Activated T-helper 1 cell treated with Interleukin-2 at 50 U/mL for 16 hours (primary cell): ENCODE measurements at places on chromosomes 4 and X.

DNA sequence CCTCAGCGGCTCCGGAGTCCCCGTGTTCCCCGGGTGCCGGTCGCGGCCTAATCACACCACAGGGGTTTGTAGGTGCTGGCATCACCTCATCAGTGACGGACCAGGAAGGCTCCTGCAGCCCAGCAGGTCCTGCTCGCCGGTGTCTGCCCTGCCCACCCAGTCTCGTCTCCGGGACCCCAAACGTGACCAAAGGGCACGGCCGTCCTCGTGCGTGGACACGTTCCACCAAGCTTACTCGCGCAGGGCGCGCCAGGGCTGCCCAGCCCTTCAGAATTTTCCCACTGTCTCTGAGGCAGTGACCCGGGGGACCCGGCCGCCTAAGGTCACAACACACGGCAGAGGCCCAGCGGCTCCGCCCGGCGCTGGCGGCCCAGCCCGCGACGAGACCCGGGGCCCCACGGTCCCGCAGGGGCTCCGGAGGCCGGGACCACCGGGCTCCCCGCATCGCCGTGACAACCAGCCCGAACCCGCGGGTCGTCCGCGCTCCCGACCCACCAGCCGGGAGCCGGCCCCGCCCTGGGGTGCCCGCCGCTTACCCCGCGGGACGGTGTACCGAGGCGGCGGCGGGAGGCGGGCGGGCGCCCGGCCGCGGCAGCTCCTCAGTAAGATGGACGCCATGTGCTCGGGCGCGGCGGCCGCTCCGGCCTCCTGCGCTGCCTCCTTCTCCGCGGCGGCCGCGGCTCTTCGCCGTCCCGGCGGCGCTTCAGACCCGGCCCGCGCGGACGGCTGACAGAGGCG lies 454 bp downstream of the LETM1 start:
- DNase-seq: no peak

DNA sequence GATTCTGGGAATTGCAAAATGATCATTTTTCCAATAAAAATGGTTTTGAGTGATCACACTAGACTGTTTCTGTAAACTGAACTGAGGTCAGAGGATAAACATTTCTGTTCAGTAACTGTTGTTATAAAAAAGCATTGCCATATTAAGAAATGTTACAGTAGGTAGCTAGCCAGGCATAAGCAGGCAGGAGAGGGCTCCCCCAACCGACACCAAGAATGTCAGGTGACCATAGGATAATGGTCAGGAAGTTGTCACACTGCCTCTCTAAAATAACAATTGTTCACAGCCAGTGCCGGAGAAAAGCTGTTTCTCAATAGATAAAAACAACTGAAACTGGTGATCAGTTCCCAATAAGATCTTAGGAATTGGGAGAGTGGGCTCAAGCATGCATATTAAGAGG lies 306.2 kb upstream of the SLIT2 start:
- DNase-seq: no peak

- no peak for DNase-seq
Measured at GRCh38 chr4:140584439-140584838, 15.7 kb upstream of the UCP1 start.

DNA sequence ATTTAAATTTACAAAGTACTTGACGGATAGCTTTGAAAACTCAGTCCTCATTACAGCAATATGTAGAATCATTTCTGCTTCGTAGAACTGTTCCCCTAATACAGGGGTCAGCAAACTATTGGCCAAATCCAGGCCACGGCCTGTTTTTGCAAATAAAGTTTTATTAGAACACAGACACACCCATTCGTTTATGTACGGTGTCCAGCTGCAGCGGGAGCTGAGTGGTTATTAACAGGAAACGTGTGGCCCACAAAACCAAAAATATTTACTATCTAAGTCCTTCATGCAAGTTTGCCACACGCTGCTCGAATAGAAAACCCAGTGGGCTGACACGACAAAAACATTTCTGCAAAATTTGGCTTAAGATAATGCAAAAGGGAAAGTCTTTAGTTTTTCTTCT lies 146.5 kb downstream of the AFAP1 start:
- DNase-seq: no peak

- DNase-seq: no peak
Measured at GRCh38 chr4:155632310-155632840, 34.3 kb upstream of the GUCY1A1 start.

- DNase-seq: no peak
Measured at GRCh38 chrX:142299406-142299805, 94.3 kb upstream of the MAGEC2 start.

- no peak for DNase-seq
Measured at GRCh38 chr4:1030559-1030958, 19.1 kb downstream of the FGFRL1 start.

- no peak for DNase-seq
Measured at GRCh38 chr4:68658672-68659071, 11.8 kb downstream of the UGT2B15 start.

- no peak for DNase-seq
Measured at GRCh38 chr4:177281351-177281909, 28.2 kb upstream of the NEIL3 start.

- no peak for DNase-seq
Measured at GRCh38 chrX:118756101-118756500, 28.7 kb downstream of the IL13RA1 start.

DNA sequence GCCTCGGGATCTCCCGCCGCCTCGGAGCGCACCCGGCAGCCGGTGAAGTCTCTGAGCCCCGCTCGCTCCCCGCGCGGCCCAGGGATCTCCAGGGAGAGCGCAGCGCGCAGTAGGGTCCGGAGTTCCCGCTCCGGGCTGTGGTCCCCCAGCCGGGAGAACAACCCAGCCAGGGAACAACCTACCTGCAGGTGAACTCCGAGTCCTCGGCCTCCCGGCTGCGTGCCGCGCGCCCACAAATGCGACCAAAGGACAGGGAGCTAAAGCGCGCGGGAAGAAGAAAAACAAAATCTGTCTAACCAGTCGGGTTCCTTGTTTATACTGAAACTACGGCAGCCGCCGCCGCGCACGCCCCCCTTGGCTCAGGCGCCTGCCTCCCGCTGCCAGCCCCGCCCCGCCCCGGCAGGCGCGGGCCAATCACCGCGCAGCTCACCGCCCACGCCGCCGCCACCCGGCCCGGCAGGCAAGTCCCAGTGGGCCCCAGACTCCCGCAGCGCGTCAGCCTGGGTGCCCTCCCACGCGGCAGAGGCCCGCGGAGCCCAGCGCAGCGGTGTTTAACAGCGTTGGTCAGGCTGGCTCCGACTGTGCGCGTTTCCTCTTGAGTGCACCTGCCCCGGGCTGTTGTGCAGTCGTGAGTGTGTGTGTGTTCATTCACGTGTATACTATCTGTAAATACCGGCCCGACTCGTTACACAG lies at the start of gene RASGEF1B:
Gene RASGEF1B, minus strand, starts transcription at position 320 of the 693 bp plus-strand sequence. CDS start 12,399 bp downstream, outside the sequence.
- peak; percentile 93 for DNase-seq

- DNase-seq: no peak
Measured at GRCh38 chr4:23878912-23879732, 10.7 kb downstream of the PPARGC1A start.

DNA sequence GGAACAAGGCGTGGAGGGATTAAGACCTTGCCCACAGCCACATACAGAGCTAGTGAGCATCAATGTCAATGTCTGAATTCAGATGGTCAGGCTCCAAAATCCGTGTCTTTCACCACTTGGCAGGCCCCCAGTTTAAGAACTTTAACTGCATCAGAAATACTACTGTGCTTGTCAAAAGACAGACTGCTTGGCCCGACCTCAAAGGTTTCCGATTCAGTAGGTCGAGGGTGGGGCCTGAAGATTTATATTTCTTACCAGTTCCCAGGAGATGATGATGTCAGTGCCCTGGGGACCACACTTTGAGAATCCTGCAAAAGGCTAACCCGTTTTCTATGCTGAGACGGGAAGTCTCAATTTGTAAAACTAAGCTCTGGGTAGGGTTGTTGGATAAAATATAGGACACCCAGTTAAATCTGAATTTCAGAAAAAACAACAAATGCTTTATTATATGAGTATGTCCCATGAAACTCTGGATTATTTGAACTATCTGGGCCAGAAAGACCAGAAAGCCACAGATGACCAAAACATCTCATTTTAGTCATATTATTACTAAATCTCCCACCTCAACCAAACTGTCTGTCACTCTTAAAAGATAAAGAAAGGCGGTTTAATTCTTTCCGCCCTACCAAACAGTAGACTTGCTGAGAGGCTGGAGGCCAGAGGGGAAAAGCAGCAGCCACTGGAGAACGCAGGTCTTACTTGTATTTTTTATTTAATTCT lies 42.7 kb downstream of the GATB start:
- no peak for DNase-seq

GRCh38 chrX:38249965-38250364 lies 29.3 kb upstream of the SRPX start:
- no peak for DNase-seq

GRCh38 chrX:82813671-82814078 lies 694.4 kb upstream of the POU3F4 start:
- no peak for DNase-seq

GRCh38 chrX:71549986-71550385 lies 17.1 kb downstream of the OGT start:
- no peak for DNase-seq

- no peak for DNase-seq
Measured at GRCh38 chr4:24793219-24794005, 2.0 kb upstream of the SOD3 start.

DNA sequence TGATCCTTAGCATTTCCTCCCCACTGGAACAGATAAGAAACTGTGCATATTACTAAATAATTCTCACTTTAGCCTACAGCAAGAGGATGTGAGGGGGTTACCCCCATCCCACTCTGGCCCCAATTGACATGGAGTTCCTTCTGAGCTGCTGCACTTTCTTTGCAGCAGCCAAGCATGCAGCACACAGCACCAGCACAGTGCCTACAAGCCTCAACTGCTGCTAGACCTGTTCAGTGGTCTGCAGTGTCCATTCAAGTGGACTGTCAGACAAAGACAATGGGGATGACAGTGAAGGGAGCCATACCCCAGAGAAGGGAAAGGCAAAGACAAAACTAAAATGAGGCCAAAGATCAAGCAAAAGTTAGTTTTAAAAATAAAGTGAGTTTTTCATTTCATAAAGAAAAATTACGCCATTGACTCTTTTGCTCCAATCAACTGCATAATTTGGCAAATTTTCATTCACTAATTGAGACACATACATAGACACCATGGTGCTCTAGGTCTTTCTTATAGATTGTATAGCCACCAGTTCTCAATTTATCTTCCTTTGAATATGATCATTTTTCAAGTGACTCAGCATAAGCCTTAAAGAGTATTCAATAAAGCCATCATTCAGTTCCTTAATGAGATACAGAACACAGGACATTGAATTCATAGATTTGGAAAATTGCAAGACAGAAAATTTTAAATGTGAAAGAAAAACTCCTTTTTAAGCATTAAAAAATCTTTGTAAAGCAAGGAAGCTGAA lies 410.6 kb downstream of the HNRNPD start:
- no peak for DNase-seq

- no peak for DNase-seq
Measured at GRCh38 chrX:150293311-150294013, 69.7 kb upstream of the MAMLD1 start.

DNA sequence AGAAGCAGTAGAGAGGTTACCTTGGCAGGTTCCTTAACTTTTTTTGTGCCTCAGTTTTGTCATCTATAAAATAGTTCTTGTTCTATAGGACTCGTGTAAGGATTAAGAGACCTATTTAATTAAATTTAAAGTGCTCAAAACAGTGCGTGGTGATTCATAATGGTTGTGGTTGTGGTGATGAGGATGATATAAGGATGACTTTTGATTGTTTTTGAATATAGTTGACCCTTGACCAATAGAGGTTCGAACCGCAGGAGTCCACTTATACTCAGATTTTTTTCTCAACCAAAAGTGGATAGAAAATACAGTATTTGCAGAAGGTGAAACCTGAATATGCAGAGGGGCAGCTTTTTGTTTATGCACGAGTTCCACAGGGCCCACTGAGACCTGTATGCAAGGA lies 14.6 kb downstream of the SMAD1 start:
- DNase-seq: no peak

GRCh38 chr4:167000141-167000852 lies 234.0 kb downstream of the SPOCK3 start:
- DNase-seq: no peak

GRCh38 chrX:114390251-114390796 lies 193.6 kb upstream of the HTR2C start:
- no peak for DNase-seq

DNA sequence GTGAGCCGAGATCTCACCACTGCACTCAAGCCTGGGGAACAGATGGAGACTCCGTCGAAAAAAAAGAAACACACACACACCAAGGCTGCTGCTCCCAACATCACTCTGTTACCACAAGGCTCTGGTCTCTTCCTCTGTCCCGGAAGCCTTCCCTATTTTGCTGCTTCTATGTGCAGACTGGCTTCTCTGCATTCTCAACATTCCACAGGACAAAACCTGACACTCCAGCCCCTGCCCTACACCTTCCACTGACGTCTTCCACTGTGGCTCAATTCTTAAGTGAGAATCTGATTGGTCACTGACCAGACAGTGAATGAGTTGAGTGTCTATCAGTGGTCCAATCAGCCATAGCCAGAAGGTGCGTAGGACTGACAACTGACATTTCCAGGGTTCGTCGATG lies 5.9 kb downstream of the ODAPH start:
- DNase-seq: no peak

DNA sequence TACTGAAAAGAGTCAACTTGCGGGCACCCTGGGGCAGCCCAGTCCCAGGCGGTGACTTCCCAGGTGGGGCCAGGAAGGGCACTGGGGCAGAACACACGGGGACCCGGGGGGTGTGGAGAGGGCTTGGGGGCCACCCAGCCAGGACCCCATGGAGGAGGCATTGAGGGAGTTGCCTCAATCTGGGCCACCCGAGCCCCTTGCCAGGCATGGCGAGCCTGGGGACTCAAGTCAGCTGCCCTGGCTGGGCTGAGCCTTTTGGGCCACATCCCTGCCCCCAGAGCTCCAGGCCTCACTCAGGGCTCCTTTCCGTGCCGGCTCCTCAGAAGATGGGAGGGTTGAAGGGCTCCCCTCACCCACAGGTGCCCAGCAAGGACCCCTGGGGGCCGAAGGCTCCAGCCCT lies 6.6 kb upstream of the CPLX1 start:
- DNase-seq: no peak

GRCh38 chr4:149713031-149713430 lies 102.6 kb downstream of the IQCM start:
- DNase-seq: no peak

GRCh38 chr4:177444911-177445736 lies 2.9 kb upstream of the AGA start:
- DNase-seq: no peak

- no peak for DNase-seq
Measured at GRCh38 chr4:123609829-123610228, 213.2 kb downstream of the SPRY1 start.

DNA sequence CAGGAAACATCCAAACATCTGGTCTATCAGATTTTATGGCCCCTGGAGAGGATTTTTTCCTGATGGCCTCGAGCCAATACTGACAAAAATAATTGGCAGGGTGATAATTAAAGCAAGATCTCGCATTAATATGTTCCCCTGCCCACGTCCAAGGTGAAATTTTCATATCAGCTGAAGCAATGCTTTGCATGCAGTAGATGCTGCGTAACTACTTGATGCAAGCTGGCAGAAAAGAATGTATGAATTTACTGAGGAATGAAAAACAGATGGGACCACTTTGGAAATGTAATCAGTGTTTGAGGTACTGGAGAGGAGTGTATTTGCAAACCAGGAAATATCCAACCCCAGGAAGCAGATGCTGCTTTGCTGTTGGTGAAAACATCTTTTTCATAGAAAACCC lies 36.8 kb upstream of the REST start:
- DNase-seq: no peak
